ENCODE measurements at places on chromosomes 2 and 18.

GRCh38 chr18:53567929-53568574, 656.4 kb downstream of the MBD2 start:
- DNase-seq = no peak

- no peak for DNase-seq
These were observed 686.2 kb upstream of the FSHR start for GRCh38 chr2:49840428-49840975.

DNA sequence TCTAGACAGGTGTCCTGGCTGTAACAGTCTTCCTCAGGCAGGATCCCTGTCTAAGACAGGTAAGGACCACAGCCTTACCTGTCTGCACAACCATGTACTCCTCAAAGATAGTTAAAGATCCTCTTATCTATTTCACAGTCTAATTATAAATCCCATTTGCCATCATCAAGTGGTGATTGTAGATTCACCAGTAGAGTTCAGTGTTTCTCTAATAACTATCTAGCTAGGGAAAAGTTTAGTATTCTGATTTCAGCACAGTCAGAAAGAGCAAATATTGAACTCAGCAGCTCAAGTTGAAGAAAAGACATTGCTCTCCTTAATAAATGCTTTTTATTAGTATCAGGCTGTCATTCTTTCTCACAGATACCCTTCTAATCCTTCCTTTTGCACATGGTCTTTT, 1305.5 kb upstream of the NXPH2 start:
- DNase-seq = no peak

DNA sequence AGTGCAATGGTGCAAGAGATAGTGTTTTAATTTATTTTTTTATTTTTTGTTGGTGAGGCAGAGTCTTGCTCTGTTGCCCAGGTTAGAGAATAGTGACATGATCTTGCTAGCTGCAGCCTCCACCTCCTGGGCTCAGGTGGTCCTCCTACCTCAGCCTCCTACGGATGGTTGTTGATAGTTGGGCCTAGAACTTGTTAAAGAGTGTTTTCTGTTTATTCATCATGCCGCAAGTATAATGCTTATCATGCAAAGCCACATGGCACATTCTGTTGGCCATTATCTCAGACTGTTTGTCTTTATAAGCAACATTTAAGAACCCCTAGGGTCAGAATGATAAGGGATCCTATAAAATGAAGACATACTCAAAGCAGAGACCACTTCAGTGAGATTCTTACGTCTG, 1.7 kb downstream of the UGGT1 start:
- DNase-seq = no peak

GRCh38 chr2:237682856-237683670, 55.7 kb downstream of the LRRFIP1 start:
- no peak for DNase-seq

GRCh38 chr2:105180491-105180972, 61.0 kb upstream of the GPR45 start:
- no peak for DNase-seq

DNA sequence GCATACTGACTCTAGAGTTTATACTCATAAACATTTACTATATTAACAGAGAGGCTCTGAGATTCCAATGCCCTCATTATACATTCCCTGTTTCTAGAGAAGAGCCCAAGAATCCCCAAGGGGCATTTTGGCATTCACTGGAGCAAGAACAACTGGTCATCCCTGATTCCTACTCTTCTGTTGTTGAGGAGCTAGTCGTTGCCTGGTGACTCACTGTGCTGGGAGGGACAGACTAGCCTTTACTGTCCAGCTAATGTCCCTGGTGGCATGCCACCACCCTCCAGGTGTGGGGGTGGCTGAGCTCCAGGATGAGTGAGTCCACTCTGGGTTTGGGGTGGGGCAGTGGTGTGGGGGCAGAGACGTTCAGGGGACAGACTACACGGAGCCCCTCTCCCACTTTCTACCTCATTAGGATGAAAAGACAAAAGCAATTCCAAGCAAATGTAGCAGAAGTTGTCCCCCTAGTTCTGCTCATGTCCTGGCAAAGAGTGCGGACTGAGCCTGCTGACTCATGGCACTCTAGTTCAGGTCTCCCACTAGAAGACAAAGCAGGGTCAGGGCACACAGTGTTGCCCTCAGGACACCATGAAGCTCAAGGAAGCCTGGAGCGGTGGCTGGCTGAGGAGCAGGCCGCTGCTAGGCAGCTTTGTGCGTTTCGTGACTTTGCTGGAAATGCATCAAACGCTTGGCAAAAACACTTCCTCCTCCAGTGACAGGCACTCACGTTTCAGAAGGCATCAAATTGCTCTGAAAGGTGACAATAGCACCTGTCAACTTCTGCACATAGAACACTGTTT, 49.4 kb downstream of the RHOB start:
- DNase-seq = no peak

DNA sequence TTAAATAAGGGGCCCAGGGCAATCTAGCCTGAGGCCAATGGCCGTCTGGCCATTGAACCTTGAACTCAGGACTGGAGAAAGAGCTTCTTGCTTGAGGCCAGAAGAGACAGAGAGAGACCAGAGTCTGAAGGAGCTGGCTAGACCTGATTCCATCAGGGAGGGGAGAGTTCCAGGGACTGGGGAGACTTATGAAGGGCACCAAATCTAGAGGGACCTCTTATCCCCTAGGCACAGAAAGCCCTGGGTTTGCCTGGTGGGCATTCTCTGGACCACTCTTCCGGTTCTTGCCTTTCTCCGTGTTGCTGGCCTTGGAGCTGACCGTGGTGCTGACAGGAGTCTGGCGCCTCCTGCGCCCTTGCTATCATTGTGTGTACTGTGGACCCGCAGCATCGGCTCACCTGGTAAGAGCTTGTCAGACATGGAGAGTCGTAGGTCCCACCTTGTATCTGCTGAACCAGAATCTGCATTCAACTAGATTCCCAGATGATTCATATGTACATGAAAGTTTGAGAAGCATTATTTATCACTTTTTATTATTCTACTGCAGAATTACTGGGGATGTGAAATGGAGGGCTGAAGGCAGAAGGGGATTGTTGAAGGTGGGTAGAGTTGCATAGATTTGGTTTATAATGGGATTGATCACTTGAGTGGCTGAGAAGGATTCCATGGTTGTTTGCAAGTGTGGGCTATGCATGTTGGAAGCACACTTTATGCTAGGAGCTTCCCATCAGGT, 4.3 kb upstream of the TRPM8 start:
- DNase-seq = peak; percentile 18

DNA sequence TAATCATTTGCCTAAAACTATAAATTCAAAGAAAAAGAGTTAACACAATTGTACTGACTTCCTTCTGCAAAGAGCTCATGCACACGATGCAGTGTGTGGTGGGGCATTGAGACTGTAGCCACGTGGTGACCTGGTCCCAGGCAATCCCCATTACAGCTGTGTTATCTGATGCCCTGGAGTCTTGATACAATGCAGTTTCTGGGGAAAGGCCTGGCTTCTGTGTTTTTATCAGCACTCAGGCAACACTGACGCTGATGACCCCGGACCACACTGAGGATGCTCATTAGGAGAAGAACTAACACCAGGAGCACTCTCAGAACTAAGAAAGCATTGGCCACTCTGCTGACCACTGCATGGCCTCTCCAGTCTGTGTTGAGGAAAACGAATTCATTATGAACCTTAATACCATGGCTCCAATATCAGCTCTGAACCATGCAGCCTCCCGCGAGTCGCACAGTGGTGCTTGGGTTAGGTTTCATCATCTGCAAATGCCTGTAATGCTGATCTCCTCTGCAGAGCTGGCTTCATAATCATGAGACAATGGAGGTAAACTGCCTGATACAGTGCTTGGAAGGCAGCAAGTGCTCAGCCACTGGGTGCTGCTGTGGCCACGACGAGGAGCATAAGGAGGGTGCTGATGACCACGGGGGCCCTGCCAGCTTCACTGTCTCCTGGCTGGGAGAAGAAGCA, 218.5 kb downstream of the MYT1L start:
- no peak for DNase-seq

GRCh38 chr2:60070736-60071489, 482.5 kb downstream of the BCL11A start:
- no peak for DNase-seq

DNA sequence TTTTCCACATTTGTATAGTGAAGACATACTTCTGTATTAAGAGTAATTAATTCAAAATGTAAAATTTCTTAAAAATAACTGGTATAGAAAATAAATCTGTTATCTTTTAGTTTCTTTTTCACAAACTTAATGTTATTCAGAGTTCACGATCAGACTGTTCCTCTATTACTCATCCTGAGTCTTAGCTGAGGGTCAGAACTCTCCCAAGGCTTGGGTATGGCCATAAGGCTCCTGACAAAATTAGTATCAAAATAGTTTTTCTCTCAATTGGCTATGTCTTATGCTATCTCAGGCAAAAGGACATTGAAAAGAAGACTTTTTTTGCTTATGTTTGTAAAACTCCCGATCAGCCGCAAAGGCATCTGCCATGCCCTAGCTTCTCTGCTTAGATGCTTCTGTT, 56.1 kb upstream of the NAB1 start:
- DNase-seq = no peak

- DNase-seq = no peak
These were observed 35.5 kb downstream of the TGFBRAP1 start for GRCh38 chr2:105294046-105294445.

- DNase-seq = no peak
These were observed 312.7 kb downstream of the CELF4 start for GRCh38 chr18:37252854-37253393.

- peak; percentile 46 for DNase-seq
These were observed 8.4 kb downstream of the PTMA start for GRCh38 chr2:231716666-231717280.

DNA sequence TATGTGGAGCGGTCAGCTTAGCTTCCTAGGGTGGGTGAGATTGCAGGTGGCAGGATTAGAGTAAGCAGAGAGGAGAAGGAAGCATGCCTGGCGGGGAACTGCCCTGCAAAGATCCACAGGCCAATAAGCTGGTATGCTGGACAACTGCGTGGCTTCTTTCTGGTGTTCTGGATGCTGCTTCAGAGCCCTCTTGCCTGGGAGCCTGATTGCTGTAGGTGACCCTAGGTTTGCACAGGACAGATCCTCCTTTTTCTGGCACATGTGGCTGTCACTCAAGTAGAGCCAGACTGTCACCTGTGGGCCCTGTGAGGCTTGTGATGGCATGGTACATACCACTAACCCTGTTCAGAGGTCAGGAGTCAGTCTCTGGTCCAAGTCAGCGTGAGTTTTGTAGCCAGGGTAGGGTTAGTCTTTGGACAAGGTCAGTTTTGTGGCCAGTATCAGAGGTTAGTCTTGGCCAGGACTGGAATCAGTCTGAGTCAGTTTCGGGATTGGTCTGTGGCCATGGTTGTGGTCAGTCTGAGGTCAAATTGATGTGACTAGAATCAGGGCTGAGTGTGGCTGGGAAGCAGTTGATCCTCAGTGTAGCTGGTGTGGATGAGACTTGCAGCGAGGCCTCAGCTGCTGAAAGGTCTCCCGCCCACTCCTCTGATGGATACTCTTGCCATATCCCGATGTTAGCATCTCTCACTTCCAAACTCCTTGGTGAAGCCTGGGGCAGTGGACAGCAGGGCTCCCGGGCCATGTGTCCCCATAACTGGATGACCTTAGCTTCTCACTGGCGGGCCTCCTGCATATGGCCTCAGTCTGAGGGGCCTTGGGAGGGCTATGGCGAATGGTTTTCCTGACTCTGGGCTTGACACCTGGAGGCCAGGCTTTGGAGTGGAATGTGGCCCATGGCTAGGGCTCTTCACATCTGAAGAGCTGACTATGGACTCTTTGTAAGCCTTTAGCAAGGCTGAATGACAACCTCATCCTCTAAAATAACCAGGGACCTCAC, 260.5 kb downstream of the DYSF start:
- DNase-seq = peak; percentile 82
